ENCODE measurements at places on chromosomes 13 and 19.

DNA sequence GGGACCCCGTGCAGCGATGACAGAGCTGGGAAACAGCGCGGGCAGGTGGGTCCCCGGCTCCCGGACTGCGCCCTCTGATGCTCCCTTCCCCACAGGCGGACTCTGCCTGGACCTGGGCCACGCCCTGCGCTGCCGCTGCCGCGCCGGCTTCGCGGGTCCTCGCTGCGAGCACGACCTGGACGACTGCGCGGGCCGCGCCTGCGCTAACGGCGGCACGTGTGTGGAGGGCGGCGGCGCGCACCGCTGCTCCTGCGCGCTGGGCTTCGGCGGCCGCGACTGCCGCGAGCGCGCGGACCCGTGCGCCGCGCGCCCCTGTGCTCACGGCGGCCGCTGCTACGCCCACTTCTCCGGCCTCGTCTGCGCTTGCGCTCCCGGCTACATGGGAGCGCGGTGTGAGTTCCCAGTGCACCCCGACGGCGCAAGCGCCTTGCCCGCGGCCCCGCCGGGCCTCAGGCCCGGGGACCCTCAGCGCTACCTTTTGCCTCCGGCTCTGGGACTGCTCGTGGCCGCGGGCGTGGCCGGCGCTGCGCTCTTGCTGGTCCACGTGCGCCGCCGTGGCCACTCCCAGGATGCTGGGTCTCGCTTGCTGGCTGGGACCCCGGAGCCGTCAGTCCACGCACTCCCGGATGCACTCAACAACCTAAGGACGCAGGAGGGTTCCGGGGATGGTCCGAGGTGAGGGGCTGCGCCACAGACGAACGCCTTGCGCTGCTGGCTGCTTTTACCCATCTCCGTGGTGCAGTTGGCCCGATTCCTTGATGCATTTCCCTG lies 7.8 kb upstream of the SELENOV start:
- H3K27me3 ChIP-seq = peaks cover 41% of the 10 kb centered on the region
- peaks cover 24% of the 10 kb centered on the region for H3K4me1 ChIP-seq
- peak overlapping the region; percentile 52 for H3K4me3 ChIP-seq
- no peak overlapping the region for H3K27ac ChIP-seq
- H3K36me3 ChIP-seq = peaks cover 4% of the 10 kb centered on the region

DNA sequence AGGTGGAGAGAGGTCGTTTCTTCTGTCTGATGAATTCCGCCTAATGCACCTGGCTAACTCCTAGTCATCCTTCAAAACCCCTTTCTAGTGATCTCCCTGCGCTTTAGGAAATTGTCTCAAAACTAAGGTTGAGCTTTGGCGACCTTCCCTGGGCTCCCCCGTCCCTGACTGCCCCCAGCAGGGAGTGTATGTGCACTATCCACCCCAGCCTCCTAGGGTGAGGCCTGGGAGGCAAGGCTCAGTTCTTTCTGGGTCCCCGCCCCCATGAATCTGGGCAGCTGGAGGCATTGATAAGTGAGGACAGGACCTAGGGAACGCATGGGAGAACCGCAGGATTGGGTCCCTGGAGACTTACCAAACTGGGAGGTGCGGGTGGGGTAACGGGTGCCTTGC lies 378 bp downstream of the TLE6 start:
- peak overlapping the region; percentile 37 for H3K4me3 ChIP-seq
- peaks cover 6% of the 10 kb centered on the region for H3K27me3 ChIP-seq
- no peak overlapping the region for H3K27ac ChIP-seq
- DNase-seq = no peak
- H3K36me3 ChIP-seq = no peaks in the 10 kb centered on the region

DNA sequence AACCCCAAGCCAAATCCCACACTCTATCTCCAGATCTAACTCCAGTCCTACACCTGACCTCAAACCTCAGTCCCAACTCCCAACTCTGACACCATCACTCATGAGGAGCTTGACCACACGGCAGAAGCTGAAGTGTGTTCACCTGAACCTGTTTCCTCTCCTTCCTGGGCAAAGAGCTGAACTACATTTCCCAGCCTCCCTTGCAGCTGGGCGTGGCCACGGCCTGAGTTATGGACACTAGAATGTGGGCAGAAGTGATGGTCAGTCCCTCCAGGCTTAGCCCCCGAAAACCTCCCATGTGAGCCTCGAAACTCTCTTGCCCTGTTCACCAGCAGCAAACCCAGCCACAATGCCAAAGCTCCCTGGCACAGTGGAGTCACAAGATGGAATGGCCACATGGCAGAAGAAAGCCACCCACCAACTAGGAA lies 19.5 kb upstream of the MEIS3 start:
- H3K27ac ChIP-seq = no peak overlapping the region
- no peaks in the 10 kb centered on the region for H3K36me3 ChIP-seq
- no peak overlapping the region for H3K4me3 ChIP-seq
- H3K27me3 ChIP-seq = peaks cover 69% of the 10 kb centered on the region

DNA sequence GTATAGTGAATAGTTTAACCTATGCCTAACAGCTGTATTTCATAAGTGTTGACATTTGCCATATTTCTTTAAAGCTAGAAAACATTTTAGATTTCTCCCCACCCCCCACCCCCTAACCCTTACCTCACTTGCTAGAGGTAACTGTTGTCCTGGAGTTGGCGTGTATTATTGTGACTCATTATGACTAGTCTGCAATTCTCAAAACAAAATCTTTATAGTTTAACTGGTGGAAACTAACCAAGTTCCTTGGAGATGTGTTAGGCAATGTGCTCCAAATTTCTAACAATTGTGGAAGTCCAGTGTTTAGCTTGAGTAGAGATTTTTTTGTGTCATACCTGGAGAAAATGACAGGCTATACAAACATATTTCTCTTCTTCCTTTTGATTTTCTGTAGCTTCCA lies 38.0 kb downstream of the KCTD4 start:
- H3K27me3 ChIP-seq = no peaks in the 10 kb centered on the region
- H3K36me3 ChIP-seq = peaks cover 10% of the 10 kb centered on the region
- no peak for DNase-seq

- H3K36me3 ChIP-seq = peaks cover 4% of the 10 kb centered on the region
- H3K27me3 ChIP-seq = no peaks in the 10 kb centered on the region
- DNase-seq = no peak
- H3K4me1 ChIP-seq = no peaks in the 10 kb centered on the region
- H3K27ac ChIP-seq = no peak overlapping the region
- H3K4me3 ChIP-seq = no peak overlapping the region
Observed at GRCh38 chr19:20414120-20414519, 151.5 kb downstream of the ZNF737 start.

DNA sequence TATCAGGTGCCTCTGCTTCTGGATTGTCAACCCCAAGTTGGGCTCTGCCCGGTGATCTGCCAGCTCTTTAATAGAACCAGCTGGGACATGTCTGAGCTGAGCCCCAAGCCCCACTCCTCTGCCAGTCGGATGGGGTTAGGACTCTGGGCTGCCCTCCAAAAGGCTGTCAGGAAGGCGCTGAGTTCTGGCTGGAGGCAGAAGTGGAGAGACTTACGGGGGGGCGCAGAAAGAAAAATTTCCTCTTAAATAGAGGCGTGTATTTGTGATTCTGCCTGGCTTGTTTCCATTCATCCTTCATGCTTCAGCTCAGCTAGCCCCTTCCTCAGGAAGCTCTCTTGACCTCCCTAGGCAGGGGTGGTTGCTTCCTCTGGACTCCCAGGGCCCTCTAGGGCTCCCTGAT lies 985 bp upstream of the KCNK6 start:
- no peaks in the 10 kb centered on the region for H3K36me3 ChIP-seq
- H3K27me3 ChIP-seq = peaks cover 2% of the 10 kb centered on the region
- H3K4me3 ChIP-seq = peak overlapping the region; percentile 72
- H3K27ac ChIP-seq = no peak overlapping the region
- H3K4me1 ChIP-seq = peaks cover 35% of the 10 kb centered on the region
- no peak for DNase-seq

- no peak overlapping the region for H3K4me3 ChIP-seq
- H3K27ac ChIP-seq = no peak overlapping the region
- no peaks in the 10 kb centered on the region for H3K36me3 ChIP-seq
- peaks cover 28% of the 10 kb centered on the region for H3K4me1 ChIP-seq
- H3K27me3 ChIP-seq = no peaks in the 10 kb centered on the region
Observed at GRCh38 chr19:46892252-46893179, 31.7 kb downstream of the ARHGAP35 start.

DNA sequence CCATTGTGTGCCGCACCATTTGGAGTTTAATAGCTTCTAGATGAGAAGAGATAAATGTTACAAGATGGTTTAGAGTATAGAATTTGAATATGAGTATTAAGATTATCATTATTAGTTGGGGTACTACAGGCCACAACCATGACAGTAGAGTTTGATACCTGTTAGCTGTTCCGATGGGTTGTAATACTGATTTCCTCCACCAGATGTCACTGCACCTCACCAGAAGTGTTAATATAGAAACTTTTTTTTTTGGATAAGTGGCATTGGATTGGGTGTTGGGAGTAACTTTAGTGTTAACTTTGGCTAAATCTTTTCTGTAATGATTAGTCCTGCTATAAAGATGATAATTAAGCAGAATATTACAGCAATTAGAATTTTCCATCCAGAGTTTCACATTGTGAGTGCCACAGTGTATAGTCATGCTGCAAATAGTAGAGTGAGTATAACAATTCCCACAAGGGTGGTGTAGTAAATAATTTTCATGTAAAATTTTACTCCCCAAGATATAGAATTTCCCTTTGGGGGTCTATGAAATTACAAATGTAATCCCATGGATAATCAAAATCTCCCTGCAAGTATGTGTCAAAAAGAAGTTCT lies 56.3 kb downstream of the PSG3 start:
- peaks cover 15% of the 10 kb centered on the region for H3K36me3 ChIP-seq
- DNase-seq = no peak
- H3K27me3 ChIP-seq = peaks cover 6% of the 10 kb centered on the region
- no peak overlapping the region for H3K27ac ChIP-seq
- no peak overlapping the region for H3K4me3 ChIP-seq

DNA sequence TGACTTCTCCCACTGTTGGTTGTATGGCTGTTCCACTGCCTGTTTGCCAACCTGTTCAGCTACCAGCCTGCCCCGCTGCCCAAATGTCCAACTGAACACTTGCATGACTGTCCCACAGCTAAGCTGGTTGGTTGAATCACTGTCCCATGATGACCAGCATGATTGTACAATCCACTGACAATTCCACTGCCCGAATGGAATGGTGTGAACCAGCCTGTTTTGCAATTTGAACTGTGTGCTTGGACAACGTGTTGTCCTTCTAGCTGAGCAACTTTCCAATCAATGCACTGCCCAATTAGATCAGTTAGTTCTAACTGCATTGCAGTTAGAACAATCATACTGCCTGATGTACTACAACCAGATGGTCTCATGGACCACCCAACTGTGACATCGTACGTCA lies 8.7 kb downstream of the ADAMTS10 start:
- H3K27ac ChIP-seq = no peak overlapping the region

GRCh38 chr13:48528720-48529119 lies 4.2 kb downstream of the RCBTB2 start:
- H3K27me3 ChIP-seq = no peaks in the 10 kb centered on the region
- H3K27ac ChIP-seq = peak overlapping the region; percentile 98
- DNase-seq = no peak
- peaks cover 68% of the 10 kb centered on the region for H3K4me1 ChIP-seq

GRCh38 chr19:9848762-9849161 lies 13.6 kb downstream of the PIN1 start:
- no peak for DNase-seq
- no peaks in the 10 kb centered on the region for H3K36me3 ChIP-seq
- H3K4me3 ChIP-seq = no peak overlapping the region
- H3K4me1 ChIP-seq = peaks cover 21% of the 10 kb centered on the region
- no peak overlapping the region for H3K27ac ChIP-seq

DNA sequence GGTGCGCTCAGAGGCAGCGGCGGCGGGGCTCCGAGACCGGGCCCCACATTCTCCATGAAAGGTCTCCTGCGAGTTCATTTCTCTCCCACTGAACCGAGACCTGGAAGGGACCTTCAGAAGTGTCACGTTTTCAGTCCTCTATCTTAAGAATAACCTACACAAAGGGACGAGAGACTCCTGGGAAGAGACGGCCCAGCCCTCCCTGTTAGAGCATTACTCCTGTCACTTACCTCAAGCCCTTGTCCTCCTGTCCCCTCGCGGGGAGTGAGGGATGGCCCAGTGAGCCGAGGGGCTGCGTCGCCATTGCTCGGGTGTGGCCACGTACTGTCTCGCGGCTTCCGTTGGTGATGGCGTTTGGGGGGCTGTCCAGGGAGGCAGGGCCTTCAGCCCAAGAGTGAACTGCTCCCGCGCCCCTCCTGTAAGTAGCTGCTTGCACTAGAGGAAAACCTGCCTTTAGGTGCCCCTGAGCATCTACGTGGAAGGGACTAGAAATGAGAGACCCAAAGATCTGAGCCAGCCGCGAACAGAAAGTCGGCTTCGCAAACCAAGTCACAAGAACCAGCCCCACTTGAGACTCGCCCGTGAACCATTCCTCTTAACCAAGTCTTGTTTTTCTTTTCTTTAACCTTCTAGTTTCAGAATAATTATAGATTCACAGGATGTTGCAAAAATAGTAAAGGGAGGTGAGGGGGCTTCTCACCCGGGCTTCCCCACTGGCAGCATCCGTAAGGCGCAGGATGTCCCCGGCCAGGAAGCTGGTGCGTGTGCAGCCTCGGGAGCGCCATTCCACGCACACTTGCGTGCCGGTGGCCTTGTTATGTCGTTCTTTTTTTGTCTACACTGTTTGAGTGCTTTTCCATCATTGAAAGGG lies 21.1 kb upstream of the NDUFS7 start:
- H3K27ac ChIP-seq = peak overlapping the region; percentile 81
- peaks cover 11% of the 10 kb centered on the region for H3K36me3 ChIP-seq
- H3K4me3 ChIP-seq = peak overlapping the region; percentile 85

- no peaks in the 10 kb centered on the region for H3K36me3 ChIP-seq
- H3K4me1 ChIP-seq = peaks cover 28% of the 10 kb centered on the region
- H3K4me3 ChIP-seq = no peak overlapping the region
Observed at GRCh38 chr19:39158646-39159260, 33.2 kb downstream of the PAK4 start.

DNA sequence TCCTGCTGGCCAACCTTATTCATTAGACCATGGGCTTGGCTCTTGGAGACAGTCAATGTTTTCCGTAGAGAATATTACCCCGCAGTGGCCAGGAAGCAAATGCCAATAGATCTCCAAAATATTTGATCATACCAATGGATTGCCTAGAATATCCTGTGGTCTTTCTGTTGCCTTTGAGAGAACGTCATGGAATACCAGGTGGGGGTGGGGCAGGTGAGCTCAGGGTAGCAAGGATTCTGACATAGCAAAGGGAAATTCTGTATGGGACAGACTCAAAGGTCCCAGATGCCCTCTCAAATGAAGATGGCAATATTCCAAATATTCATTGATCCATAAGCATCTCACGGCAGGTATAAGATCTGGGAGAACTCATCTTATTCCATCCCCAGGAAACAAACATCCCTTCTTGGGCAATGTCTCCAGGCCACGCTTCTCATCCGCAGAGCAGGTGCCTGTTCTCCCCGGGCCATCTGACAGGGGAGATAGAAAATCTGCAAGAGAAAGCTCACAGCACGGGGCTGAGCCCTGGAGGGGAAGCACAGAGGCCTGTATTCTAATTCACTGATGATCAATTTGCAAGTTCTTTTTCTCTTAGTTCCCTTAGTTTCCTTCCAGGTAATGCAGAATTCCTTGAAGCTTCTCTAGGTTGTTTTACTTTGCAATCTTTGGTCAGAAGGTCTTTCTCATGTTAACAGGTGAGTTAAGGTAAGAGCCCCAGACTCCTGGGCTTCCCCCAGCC lies 69.6 kb upstream of the TSHZ3 start:
- H3K4me3 ChIP-seq = no peak overlapping the region
- DNase-seq = no peak
- H3K36me3 ChIP-seq = no peaks in the 10 kb centered on the region
- peaks cover 33% of the 10 kb centered on the region for H3K27me3 ChIP-seq
- H3K27ac ChIP-seq = no peak overlapping the region

Measured in natural killer cell treated with Interleukin-12 subunit alpha and Interleukin-12 subunit beta and Interleukin-15 and Interleukin-18, amount 100 ng/mL, for 72 hours (primary cell).